ENCODE measurements at places on chromosomes 6 and 20.

GRCh38 chr6:7267466-7268091 lies 45.4 kb downstream of the SSR1 start:
- peak; percentile 80 for DNase-seq

GRCh38 chr6:155014137-155014536 lies 19.0 kb downstream of the TIAM2 start:
- DNase-seq, result no peak

- DNase-seq, result no peak
Measured at GRCh38 chr6:72260489-72260888, 361.4 kb upstream of the KCNQ5 start.

DNA sequence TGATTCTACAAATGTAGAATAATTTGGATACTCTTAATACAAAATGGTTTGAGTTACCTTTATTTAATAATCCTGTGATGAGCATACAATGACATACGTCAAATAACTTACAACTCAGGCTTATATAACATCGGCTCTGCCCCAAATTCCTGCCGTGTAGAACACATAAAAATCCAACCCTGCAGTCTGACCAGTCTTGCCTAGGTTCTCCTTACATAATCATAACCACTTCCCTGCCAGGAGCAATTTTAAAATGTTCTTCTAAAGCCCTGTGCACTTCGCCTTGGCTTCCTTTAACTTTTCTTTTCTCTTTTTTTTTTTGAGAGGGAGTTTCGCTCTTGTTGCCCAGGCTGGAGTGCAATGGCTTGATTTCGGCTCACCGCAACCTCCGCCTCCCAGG lies 16.2 kb upstream of the IER3 start:
- DNase-seq, result no peak

- no peak for DNase-seq
Measured at GRCh38 chr20:45325371-45325770, 17.3 kb upstream of the MATN4 start.

GRCh38 chr6:152170702-152171667 lies 363.5 kb downstream of the ESR1 start:
- no peak for DNase-seq

DNA sequence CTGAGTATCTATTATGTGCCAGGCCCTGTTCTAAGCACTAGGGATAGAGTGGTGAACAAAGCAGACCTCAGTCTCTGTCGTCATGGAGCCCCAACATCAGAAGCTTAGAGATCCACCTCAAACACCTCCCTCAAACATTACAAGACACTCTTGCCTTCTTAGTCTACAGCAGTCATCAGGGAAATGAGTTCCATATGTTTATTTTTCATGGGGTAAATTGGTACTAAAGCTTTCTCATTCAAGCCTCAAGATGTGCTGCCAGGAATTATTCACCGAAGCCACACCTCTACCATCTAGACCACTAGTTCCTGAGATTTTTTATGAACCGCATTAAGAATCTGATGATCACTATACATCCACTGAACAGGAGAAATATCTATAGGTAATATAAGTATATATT lies 59.0 kb upstream of the TFB1M start:
- no peak for DNase-seq

GRCh38 chr6:136682292-136682691 lies 110.0 kb downstream of the MAP3K5 start:
- DNase-seq, result no peak

GRCh38 chr6:25239059-25239458 lies 40.1 kb upstream of the CARMIL1 start:
- DNase-seq, result no peak

DNA sequence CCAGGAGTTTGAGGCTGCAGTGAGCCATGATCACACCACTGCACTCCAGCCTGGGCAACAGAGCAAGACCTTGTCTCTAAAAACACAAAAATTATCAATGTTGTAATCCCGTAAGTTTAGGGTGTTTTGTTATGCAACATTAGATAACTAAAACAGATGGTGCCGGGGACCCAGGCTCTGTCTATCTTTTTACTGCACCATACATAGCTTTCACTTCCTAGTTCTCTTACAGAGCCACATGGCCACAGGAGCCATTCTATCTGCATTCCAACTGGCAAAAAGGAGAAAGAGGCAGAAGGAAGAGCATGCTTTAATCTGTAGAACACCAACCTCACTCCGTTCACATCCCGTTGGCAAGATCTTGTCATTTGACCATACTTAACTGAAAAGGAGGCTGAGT lies 5.4 kb upstream of the TCF15 start:
- no peak for DNase-seq

- no peak for DNase-seq
Measured at GRCh38 chr6:20427856-20428255, 26.2 kb downstream of the E2F3 start.

DNA sequence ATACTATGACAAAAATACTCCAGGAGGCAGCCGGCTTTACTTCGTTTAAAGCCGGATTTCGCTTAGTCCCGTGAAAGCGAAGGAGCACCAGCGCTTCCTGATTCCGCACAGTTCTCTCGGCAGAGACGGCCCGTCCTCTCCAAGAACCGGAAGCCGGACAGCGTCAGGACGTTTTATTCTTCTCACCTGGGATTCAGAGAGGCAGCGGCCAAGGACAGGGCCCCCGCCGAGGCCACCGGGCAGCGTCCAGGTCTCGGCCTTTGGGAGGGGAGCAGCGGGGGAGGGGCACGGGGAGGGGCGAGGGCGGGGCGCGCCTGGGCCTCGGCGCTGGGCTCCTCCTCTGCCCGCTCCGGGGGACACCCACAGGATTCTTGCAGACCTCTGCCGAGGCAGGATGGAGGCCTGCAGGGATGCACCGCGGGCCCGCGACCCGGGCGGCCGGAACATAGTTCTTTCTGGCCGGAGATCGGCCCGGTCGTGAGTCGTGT lies 2.8 kb upstream of the DIDO1 start:
- peak; percentile 82 for DNase-seq

GRCh38 chr6:146916435-146917025 lies 287.7 kb upstream of the STXBP5 start:
- no peak for DNase-seq

DNA sequence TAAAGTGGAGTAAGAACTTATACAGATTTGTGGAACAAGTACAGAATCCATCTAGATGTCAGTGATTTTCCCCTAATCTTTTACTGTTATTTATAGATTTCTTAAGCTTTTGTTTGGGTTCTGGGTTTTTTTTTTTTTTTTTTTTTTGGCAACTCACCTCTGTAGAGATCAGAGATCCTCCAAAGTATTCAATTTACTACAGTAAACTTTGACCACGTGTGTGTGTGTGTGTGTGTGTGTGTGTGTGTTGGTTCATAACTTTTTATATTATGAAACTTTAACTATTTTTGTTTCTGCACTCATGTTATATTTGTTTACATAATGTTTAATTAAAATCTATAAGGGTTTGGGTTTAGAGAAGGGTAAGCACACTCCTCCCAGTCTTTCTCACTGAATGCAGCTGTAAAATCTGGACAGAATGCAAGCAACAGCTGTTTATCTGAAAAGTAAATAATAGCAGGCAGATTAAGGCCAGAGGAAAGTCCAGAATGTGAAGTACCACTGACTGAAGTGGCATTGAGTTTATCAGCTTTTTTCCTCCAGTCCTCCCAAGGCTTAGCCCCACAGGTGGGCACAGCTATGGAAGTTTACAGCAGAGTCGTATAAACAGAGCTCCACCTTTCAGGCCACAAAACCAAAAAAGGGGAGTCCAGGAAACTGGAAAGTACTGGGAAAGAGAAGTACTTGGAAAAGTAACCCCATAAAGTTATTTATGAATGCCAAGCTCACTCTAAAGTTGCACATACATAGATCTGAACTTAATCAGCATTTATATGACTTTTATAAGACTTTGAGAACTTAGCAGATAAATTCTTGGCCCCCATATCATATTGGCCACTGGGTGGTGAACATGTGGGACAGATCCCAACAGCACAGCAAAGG lies 43.0 kb upstream of the CD2AP start:
- DNase-seq, result no peak

DNA sequence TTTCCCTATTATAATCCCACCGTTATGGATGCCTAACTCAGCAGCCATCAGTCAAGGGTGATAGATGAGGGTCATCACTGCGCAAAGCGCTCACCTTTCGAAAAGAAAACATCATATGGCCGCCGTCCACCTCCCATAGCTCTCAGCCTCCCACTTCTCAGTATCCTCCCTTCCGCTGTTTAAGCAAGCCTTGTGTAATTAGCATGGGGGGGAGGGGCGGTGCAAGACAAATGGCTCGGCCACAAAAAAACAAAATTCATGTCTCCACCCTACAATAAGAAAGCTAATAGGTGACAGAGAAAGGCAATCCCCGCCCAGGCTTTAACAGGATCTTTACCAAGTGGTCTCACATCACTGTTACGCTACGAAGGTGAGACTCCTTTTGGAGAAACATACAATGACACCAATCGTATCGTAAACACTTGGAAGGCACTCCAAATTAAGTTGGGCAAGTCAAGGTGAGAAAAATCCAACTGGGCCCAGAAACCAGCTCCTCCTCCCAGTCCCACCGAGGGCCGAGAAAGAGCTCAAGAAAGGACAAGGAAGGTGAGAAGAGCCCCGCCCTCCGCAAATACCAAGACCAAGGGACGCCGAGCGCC lies 645 bp downstream of the DDX39B start:
- DNase-seq, result peak; percentile 62

DNA sequence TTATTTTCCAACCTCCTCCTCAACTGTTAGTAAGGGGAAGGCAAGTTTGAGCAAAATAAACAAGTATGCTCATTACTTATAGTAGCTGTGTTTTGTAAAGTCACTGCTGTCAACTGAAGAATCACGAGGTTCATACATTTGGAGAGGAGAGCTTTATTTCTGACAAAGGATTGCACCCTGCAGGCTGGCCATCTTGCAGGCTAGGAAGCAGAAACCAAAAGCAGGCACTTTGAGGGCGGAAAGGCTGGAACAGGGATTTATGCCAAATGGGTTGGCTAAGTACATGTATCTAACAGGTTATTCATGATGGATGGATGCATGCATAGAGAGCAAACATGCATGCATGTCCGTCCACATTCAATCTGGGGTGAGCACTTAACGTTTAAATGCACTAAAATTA lies 46.7 kb downstream of the PSMB1 start:
- no peak for DNase-seq

DNA sequence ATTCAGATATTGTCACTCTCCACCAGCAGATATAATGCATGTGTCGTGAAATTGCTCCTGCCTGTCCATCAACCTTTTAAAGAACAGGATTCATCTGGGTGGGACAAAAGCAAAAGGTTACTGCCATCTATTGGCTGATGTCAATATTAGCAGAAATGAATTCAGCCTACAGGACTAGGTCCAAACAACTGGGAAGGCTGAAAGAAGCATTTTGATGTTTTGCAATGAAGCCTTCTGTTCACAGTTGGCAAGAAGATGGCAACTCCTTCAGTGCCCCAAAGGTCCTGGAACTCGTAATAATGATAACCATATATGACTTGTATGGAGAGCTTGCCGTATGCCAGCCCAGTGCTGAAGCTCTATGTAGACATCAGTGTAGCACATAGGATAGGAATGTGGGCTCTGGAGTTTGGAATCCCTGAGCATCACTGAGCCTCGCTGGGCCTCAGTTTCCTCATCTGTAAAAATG lies 7.5 kb downstream of the BCAS1 start:
- no peak for DNase-seq

- DNase-seq, result no peak
Measured at GRCh38 chr6:119881416-119881815, 531.9 kb upstream of the MAN1A1 start.

DNA sequence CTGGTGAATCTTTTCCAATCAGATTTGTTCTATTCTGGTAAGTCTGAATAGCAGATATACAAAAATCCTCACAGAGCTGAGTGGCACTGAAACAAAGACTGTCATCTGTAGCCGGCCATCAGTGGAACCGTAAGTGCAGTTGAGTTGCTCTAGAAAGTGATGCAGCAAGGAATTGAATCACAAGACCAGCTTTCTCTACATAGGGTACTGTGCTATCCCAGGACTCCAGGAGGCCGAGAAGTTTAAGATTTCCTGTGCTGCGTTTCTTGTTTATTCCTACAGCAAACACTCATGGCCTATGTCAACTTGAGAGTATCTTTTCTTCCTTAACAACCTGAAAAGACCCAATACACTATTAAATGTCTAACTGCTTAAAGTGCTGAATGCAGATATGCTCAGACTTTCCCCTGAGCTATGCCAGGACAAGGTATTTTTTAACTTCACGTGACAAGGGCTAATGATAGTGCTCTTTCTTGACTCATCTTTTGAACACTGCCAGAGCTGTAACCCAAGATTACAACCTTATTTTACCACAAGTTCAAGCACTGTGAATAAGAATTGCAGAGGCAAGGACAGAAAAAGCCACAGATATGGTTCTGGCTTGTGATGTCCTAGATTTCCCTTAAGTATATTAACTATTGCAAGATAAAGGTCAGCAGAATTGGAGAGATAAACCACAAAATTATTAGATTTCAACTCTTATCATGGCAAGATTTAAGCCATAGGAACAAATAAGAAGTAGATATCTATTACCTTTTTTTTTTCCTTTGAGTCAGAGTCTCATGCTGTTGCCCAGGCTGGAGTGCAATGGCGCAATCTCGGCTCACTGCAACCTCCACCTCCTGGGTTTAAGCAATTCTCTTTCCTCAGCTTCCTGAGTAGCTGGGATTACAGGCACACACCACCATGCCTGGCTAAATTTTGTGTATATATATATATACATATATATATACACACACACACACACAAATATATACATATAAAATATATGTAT lies 71.6 kb downstream of the GJA1 start:
- no peak for DNase-seq

GRCh38 chr6:163123098-163123497 lies 291.4 kb upstream of the QKI start:
- DNase-seq, result no peak

DNA sequence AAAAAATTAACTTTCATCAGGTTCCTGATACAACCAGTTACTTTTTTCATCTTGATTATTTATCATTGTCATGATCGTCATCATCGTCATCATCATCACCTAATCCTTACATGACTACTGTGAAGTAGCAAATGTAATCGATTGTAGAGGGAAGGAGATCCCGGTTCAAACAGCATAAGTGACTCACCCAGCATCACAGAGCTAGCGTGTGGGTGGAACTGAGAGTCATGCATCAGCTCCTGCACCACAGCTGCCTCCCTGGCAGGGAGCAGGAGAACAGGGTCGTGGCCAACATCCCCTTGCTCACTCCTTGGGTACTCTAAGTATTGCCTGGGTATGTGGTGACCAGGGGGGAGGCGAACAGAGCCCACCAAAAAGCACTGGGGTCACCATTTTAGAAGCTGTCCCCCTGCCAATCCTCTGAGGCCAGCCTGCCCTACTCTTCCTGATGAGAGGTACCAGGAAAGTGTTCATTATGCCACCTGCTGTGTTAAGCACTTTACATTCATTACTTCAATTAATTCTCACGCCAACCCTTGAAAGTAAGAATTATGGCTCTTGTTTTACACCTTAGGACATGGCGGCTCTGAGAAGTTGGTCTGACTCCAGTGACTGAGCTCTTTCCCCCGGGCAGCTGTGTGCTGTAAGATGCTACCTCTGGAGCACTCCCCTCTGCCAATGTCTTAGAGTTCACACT lies 425.2 kb downstream of the CD83 start:
- no peak for DNase-seq

- no peak for DNase-seq
Measured at GRCh38 chr6:73182021-73182607, 43.2 kb downstream of the KHDC1L start.

GRCh38 chr6:63022631-63023030 lies 188.6 kb upstream of the FKBP1C start:
- no peak for DNase-seq

GRCh38 chr20:31694842-31695593 lies 27.6 kb downstream of the BCL2L1 start:
- no peak for DNase-seq

Measured in testis (tissue), 5 donors.